ENCODE measurements at places on chromosomes 11 and 22.

DNA sequence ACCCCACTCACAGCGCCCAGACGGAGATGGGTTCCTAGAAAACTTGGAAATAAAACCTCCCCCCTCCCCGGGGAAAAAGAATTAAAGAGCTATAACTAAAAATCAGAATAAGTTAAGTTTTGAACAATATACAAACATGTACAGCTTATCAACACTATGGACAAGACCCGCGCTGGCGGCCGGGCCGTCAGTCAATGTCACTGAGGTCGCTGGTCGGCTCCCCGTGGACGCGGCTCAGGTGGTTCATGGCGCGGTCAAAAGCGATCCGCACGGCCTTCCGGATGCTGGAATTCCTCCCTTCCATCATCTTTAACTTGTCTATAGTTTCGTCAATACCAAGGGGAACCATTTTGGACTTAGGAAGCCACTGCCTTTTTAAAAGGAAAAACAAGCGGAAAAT is 53.6 kb downstream of the BRD1 start:
- no peak for DNase-seq

DNA sequence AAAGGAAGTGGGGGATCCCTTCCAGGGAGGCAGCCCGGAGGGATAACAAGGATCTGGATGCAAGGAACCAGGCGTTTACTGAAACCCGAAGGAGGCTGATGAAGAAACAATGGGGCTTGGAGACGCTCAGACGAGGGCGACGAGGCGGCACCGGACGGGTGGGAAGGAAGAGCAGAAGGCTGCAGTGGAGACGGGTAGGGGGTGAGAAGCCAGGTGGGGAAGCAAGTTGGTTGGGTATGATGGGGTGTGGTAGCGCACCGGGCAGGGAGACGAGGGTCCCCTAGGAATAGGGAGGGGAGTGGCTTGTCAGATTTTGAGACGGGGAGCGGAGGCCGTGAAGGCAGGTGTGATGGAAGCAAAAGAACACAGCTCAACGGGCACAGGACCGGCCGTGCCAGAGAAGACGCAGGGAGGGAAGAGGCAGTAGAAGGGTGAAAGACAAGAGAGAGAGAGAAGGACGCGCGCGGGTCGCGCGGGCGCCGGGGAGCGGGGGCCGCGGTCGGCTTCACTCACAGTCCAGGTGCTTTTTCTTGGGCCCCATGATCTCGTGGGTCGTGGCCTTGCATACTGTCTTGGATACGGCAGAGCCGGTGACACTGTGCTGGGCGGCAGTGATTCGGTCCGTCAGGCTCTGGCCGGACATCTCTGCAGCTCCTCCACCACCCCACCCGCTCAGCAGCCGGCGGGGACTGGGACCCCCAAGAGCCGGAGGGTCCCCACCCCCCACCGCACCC is 579 bp downstream of the PICALM start:
- DNase-seq, result peak; percentile 8

- DNase-seq, result no peak
Measured at GRCh38 chr11:46404476-46405017, 13.0 kb upstream of the CHRM4 start.

DNA sequence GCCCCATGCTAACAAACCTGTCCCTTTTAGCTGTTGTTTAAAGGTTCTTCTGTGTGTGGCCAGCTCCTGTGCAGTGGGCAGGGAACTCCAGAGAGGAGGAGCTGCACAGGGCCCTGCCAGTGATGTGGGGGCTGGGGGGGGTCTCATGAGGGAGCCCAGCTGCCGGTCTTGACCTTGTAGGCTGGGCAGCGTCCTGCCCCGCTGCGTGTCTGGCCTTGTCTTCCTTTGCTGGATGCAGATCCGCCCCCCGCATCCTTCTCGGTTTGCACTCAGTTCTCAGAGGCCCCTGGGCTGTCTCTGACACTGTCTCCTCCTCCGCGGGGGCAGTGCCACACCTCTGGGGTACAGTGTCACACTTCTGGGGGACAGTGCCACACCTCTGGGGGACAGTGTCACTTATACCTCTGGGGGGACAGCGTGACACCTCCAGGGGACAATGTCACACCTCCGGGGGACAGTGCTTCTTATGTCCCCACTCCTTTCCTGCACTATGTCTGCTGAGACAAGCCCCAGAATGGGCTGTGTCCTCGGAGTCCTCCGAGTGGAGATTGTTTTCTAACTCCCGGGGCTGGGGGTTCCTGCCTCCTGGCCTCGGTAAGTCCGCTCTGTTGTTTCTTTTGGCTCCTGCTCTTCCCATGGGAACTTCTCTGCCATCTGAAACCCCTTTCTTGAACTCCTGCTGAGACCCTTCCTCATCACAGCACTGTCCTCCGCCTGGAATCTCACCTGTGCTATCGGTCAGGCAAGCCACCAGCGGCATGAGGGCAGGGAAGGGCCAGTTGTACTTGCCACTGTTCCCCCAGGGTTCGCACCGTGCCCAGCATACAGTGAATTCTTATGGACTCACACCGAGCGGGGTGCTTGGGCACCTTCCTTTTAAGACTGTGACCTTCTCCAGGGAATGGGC is 788.3 kb downstream of the TBC1D22A start:
- no peak for DNase-seq

GRCh38 chr11:66136752-66137123 is 66.7 kb downstream of the PACS1 start:
- DNase-seq, result no peak

DNA sequence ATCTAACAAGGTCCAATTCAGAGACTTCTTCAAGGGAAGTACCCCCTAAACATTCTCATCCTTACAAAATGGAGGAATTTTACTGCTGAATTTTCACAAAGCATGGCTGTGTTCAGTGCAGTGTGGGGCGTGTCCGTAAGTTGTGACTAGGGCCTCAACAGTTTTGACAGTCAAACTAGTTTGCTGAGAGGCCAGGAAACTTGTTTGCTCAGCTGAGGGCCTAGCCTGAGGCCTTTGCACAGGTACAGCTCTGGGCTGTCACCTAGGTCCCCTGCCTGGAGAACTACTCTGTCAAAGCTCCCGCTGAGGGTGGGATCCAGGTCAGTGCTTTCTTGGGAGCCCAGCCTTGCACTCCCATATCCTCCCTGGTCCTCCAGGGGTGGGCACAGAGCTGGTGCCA is 27.9 kb downstream of the TCP11L1 start:
- no peak for DNase-seq

DNA sequence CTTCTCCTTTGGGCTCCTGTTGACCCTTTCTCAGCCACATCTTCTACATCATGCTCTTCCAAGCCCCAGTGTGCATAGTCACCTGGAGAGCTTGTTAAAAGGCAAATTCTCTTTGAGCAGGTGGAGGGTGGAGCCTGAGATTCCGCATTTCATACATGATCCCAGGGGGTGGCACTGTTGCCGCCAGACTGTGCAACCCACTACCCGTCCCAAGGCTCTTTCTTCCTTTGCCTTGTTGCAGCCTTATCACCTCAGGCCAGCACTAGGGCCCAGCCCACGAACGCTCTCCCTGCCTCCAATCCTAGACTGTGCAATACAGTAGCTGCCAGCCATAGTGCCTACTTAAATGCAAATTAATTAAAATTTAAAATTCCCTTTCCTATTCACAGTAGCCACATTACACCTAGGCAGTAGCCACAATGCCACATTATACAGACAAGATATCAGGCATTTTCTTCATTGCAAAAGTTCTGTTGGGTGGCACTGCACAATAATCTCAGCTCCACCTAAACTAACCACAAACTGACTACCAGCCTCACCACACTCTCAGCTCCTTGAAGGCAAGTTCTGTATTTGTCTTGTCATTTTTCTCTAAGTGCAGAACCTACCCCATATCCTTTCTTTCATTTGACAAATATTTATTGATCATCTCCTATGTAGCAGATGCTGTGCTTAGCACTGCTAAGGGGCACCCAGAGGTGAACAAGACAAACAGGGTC is 4.6 kb upstream of the KCNJ5 start:
- no peak for DNase-seq

DNA sequence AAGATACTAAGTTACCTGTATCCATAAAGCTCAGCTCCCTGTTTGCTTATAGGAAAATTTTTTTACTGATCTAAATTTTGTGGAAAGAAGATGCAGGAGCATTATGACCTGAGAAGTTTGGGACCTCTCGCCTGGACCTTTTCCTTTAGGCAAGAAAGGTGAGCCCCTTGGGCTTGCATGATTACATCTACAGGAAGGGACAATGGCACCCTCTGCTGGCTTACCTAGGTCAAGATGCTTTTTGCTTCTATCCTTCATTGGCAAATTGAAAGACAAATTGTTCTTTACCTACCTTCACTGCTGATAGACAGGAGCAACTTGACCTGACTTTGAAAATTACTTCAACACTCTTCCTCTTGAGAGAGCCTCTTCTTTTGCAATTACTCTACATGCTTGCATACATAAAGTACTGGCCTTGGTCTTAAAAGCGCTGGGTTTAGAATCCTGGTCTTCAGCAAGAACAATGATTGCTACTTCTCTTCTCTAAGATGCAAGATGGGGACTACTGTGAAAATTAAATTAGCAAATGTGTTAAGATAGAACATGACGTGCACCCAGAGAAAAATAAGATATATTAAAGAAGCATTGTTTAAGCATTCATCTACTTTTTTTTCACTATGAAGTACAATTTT is 147.2 kb downstream of the TRPC6 start:
- no peak for DNase-seq

DNA sequence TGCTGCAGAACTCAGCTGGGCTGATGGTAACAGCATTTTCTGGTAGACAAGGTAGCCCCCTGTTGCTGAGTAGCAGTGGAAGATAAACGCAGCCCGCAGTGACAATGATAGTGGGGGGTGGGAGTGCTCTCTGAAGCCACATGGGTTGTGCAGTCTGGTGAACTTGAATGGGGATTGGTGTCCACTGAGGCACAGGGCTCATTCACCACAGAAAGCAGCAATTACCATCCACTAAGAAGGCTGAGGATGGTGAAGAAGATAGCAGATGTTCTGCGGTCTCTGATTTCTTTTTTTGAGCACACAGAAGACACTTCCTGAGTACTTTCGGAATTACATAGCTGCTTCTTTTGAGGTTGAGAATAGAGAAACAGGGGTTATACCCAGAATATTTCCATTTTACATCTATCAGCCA is 150.3 kb downstream of the LRRC4C start:
- DNase-seq, result no peak

DNA sequence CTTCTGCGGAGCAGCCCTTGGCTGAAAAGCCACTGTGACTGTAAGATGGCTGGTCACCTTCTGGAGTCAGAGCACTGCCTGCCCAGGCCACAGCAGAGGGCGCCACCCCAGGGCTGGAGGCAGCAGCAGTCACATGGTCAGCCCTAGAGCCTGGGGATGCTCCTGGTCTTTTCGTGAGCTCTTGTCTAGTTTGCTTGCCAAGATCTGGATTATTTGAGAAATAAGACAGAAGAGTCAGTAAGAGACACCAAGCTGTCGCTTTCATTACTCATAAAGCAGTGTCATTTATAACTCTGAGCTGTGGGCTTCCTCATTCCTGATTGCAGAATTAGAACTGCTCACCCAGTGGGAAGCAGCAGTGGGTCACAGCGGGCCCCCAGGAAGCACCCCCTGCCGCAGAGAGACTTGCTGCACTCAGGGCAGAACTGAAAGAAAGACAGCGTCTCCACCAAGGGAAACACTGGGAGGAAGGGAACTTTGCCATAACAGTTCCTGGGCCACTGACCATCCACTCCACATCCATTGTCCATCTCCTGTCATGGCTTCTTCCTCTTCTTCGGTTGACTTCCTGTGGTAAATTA is 56.7 kb downstream of the PPP6R2 start:
- DNase-seq, result no peak

DNA sequence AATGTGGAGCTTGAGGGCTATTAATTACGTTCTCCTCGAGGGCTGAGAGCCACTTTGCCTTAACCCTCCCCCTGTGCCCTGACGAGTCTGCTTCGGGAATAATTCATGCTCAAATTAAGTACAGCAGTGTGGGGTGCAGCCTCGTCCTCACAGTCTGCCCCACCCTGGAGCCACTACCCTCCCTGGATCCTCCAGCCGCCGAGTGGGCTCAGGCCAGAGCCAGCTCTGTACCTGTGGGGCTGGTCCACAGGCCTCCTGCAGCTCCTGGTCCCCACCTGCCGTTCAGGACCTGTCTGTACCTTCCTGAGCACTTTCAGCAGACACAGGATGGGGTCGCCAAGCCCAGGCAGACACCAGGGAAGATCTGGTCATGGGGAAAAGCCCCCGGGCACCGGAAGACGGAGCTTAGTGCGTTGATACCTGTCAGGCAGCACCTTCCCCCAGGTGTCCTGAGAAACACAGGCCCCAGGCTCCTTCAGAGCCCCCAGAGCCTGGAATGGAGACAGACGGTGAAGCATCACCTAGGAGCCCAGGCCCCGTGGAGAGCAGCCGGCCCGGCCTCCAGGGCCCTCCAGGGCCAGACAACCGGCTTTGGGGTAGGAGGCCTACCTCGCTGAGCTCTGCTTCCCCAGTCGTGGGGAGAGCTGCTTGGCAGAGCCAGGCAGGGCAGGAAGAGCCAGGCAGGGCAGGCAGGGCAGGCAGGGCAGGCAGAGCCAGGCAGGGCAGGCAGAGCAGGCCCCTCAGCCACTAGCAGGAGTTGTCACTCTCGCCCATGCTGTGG is 9.7 kb downstream of the TSPAN32 start:
- no peak for DNase-seq

DNA sequence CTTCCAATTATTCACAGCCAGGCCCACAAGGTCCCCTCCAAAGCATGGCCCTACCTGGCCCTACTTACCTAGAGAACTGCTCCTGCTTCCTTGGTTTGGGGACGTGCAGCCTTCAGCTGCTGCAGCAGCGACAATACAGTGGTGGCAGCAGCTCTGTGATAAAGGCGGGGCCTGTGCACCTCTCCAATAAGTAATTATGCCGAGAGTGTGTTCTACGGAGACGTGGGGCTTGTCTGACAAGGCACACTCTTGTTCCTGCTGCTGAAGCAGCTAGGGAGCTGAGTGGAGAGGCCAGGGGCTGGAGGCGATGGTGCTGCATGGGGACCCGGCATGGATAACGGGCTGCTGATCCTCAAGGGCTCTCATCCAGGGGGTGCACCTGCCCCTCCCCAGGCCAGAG is 98.0 kb upstream of the THY1 start:
- no peak for DNase-seq

DNA sequence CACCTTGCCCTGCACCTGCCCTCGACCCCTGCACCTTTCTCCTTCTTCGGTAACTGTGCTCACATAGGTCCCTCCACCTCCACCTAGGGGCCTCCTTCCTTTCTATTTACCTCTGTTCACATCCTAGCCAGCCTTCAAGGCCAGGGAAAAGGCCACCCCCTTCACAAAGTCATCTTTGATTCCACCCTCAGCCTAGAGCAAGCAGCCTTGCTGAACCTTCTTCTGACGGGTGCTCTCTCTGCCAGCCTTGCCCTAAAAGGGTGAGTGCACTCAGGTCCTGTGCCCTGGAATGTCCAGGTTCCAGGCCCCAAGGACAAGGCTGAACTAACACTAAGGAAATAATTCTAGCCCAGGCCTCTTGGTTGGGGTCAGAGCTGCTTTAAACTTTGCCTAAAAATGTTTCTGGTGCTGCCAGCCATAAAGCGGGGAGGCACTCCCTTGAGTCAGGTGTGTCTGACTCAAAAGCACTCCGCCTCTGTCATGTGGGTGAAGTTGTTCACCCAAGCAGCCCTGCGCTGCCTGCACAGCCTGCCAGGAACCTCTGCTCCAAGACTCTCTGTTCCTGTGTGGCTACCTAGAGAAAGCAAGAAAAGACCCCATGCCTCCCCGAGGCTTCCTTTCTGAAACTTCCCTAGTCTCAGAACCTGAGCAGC is 9.2 kb upstream of the FAM83F start:
- DNase-seq, result no peak
